NAMALWA (cell line): ENCODE measurements at places on chromosomes 11 and 22.
A peak's percentile ranks its signal among the peaks of the same experiment; 100 is the strongest.

- DNase-seq = no peak
Observed at GRCh38 chr11:119739975-119740374, 11.0 kb upstream of the NECTIN1 start.

DNA sequence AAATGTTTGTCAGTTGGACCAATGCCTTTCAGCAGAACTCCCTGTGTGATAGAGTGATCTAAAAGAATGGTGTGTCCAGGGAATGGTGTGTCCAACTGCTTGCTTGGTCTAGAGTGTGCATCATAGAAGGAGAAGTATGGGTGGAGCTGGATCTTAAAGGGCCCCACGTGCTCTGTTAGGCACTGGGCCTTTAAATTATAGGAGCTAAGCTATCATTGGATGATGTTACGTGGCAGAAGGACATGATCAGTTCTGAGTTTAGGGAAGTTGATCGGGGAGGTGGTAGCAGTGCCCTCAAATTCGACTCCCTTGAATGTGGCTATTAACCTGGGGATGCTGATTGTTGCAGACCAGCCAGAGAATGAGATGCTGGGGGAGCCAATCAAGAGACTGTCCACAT lies 16.4 kb downstream of the STX3 start:
- no peak for DNase-seq

- no peak for DNase-seq
Observed at GRCh38 chr11:130916910-130917309, 631 bp upstream of the SNX19 start.

- peak; percentile 70 for DNase-seq
Observed at GRCh38 chr11:28110108-28110820, 2.1 kb downstream of the METTL15 start.

DNA sequence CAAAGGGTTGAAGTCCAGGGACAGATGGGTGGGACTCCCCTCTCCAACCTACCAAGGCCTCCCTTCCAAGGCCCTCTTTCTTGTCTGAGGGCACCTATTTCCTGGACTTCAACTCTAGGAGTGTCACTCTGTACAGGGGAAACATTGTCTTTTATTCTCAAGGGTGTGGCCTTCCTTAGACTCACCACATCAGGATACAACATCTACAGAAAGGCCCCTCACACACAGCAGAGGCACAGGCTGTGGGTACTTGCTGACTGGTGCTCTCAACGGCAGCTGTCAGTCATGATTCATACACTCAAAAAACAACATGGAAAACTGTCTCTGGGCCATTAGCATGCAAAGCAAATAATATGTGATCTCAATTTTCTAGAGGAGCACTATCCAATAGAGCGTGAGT lies 78.0 kb downstream of the RCN1 start:
- no peak for DNase-seq

GRCh38 chr11:61713906-61714305 lies 33.7 kb downstream of the DAGLA start:
- DNase-seq = no peak

DNA sequence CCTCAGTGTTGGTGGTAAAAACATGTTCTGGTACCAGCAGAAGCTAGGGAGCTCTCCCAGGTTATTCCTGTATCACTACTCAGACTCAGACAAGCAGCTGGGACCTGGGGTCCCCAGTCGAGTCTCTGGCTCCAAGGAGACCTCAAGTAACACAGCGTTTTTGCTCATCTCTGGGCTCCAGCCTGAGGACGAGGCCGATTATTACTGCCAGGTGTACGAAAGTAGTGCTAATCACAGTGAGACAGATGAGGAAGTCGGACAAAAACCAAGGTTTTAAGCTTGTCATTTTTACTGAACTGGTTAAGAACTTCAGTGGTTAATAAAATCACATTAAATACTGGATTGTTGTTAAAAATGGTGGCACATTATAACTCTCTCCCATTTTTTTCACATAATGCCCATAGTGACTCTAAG lies 42.6 kb upstream of the VPREB1 start:
- DNase-seq = peak; percentile 77

GRCh38 chr22:19122143-19122751 lies at the start of gene DGCR2:
TSS of gene DGCR2 (minus strand) at chr22:19122412. CDS start at chr22:19122206, 206 bp downstream.
- DNase-seq = peak; percentile 97

DNA sequence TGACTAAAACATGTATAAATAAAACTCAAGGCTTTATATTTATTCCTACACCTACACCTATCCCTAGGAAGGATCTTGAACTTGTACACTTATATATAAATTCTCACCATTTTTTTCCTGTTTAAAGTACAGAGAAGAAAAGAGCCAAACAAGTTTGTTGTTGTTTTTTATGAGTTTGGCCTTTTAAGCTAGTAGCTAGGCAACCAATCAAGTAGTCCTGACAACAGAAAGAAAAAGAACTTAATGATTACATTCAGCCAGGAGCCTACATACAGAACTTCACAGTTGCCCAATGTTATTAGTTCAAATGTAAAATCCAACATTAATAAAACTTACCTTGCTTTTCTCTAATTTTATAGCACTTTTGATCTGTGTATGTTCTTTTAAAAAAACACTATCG lies 316.2 kb downstream of the SOX6 start:
- DNase-seq = no peak

GRCh38 chr22:18968011-18968749 lies 32.1 kb upstream of the PRODH start:
- DNase-seq = no peak

GRCh38 chr11:134560566-134561330 lies 148.7 kb upstream of the B3GAT1 start:
- DNase-seq = no peak

DNA sequence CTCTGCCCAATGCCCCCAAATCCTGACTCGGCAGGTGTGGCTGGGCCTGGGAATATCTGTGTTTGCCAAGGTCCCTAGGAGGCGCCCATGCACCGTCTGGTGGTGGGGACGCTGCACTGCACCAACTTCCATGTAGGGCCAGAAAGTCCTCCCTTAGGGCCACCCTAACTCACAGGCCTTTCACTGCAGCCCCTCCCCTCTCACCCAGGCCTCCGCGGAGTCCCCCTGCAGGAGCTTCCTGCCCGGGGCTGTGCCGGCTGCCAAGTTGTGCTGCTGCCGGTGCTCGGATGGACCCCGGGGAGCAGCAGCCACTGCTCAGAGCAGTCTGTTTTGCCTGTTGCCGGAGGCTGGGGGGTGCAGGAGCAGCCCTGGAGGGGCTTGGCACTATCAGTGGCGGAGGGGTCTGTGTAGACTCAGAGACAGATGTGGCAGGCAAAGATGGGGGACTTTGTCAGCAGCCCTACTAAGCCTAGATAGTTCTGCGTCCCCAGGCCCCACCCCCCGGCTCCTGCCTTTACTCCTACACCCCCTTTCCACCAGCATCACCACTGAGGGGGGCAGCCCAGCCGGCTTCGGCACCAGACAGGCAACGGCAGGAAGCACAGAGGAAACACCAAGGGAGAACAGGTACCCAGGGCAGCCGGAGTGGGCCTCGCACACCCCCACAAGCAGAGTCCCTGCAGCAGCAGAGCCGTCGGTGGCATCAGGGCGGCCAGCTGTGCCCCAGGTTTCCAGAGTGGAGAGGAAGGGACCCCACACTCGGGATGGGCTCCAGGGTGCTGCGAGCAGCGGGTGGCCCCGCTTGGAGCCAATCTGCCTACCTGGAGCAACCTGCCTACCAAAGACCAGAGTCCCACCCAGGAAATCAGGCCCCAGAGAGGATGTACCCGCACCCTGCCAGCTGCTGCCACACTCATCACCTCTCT lies 124.3 kb downstream of the TRIM29 start:
- DNase-seq = peak; percentile 17

DNA sequence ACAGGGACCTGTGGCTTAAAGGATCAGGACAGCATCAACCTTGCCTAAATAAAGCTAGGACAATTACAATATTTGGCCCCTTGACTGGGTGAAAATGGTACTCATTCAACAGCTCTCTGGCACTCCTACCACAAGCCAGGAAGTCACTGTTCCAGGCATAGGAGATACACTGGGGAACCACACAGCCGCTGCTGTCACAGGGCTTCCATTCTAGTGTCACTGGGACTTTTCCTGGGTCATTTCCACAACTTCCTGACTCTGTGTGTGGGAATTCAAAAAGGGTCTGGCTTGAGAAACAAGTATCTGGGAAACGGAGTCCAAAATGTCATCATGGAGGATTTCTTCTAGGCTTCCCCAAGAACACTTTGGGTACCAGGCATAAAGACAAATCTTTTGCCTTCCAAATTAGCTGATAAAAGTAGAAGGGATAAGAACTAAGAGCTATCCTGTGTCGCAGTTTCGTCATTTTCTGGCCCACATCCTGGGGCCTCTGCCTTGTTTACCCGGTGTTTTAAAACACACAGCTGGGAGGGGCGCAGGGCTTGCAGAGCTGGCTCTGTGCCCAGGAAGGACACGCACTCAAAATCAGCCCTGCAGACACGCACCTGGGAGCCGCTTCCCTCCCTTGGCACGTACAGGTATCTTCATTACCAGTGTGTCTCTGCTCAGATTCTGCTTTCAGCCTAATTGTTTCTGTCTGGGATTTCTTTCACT lies 38.0 kb downstream of the TMEM45B start:
- peak; percentile 62 for DNase-seq

GRCh38 chr11:12483604-12484003 lies 106.2 kb downstream of the PARVA start:
- no peak for DNase-seq

DNA sequence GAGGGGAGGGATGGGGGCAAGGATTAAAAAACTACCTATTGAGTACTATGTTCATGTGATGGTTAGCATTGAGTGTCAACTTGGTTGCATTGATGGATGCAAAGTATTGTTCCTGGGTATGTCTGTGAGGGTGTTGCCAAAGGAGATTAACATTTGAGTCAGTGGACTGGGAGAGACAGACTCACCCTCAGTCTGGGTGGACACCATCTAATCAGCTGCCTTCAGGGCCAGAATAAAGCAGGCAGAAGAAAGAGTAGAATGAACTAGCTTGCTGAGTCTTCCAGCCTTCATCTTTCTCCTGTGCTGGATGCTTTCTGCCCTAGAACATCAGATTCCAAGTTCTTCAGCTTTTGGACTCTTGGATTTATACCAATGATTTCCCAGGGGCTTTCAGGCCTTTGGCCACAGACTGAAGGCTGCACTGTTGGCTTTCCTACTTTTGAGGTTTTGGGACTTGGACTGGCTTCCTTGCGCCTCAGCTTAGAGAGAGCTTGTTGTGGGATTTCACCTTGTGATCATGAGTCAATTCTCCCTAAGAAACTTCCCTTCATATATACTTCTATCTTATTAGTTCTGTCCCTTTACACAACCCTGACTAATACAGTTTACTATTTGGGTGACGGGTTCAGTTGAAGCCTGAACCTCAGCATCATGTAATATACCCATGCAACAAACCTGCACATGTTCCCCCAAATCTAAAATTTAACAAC lies 70.2 kb downstream of the MTNR1B start:
- no peak for DNase-seq

DNA sequence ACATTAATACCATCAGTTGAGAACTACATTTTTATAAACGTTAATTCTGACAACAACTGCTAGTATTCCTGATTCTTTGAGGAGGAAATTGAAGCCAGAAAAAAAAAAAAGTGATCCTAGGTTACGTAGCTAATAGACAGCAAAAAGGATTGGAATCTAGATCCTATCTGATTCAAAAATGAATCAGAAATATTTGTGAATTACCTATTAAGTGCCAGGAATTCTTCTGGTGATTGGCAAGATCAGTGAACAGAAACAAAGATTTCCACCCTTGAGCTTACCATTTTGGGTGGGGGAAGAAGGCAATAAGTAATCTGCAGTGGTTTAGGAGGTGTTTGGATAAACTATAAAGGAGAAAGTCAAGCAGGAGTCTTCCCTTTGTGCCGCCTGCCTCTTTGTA lies 63.9 kb upstream of the LARGE1 start:
- no peak for DNase-seq

- DNase-seq = no peak
Observed at GRCh38 chr11:68946416-68947090, 34.2 kb downstream of the MRGPRD start.

- peak; percentile 49 for DNase-seq
Observed at GRCh38 chr11:62889484-62890437, 9.1 kb downstream of the SLC3A2 start.

GRCh38 chr11:9247863-9248262 lies 17.3 kb downstream of the DENND5A start:
- DNase-seq = no peak

- DNase-seq = peak; percentile 3
Observed at GRCh38 chr11:8531312-8531711, 62.7 kb downstream of the STK33 start.

DNA sequence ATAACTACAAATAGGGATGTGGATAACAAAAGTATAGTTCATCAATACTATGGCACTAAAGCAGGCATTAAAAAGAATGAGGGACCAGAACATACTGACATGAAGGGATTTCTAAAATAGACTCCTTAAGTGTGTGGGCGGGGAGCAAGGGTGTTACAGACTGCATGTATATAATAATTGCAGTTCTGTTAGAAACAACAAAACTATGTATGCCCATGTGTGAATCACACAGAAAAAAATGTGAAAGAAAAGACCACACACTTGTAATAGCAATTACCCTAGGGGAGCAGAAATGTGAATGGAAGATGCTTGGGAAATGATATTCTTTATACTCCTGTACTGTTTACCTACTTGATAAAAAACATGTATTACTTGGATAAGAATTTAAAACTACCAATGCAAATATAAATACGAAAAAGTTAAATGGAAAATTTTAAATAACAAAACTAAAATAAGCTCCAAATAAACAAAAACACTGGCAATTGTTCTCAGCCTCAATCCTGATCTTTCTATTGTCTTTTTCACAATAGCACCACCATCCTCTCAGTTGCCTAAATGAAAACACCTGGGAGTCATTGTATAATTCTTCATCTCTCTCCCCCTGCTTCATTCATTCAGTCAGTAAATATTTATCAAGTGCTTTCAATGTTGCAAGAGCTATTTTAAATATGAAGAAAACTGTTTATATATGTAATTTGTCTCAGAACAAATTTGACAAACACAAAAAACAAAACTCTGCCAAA lies 129.8 kb downstream of the FCHSD2 start:
- DNase-seq = no peak
